ENCODE measurements at places on chromosomes 1 and 21. TPM values are rescaled to one million over a fixed set of nuclear protein-coding genes. Genes with fewer than 3 reads are reported as not detected.

Gene CFAP298
- total RNA-seq, result 34.5 TPM

Gene ZFP69
- total RNA-seq, result 4.4 TPM

DNA sequence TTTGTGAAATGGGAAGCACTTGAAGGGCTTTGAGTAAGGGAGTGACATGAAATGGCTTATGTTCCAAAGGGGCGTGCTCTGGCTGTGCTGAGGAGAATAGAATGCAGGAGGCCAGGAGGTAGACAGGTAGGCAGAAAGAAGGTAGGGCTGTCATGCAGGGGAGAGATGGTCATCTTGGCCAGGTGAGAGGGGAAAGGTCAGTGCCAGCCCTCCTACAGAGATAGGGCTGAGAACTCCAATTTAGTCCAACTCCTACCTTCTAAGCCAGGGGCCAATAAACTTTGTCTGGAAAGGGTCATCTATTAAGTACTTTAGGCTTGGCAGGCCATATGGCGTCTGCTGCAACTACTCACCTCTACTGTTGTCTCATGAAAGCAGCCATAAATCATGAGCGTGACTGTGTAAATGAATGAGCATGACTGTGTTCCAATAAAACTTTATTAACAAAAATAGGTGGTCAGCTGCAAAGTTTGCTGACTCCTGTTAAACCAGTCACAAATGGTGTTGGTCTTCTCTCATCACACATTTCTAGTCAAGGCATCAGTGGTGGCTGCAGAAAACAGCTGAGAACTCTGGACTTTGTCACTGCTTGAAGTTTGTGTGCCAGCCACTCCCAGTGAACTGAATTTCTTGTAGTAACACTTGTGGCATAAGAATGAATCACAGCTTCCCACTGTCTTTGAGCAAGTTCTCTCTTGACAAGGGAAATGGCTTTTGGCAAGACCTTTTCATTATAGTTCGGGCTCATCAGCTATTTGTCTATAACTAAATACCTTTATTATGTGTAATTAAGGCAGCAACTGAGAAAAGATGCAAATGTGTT is 32.0 kb upstream of the CD2 start:
- no peak for DNase-seq

DNA sequence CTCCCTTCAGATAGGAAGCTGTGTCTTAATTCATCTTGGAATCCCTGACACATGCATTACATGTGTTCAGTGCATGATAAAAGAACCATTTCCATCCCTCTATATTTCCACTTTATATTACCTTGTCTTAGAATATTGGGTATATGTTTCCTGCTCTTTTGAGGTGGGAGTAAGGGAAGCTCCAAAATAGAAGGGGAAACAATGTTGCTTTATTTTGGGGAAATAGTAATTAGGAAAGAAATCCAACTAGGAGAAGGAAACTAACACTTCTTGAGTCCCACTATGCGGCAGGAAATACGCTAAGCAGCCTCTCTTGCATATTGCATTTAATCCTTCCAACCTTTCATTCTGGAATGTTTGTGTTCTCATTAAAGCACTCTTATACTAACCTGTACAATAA is 89.4 kb upstream of the VAV3 start:
- DNase-seq, result no peak

DNA sequence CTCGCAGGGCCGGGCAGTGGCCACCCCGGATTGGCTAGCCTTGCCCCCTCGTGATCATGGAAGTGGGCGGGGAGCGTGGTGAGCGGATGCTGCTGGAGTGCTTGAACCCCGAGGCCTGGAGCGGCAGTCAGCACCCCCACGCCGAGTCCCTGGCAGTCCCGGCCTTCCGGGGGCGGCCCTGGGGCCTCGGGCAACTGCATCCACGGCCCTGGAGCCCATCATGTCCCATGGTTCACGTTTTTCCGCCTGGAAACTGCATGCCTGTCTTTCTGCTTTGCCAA is 45.6 kb downstream of the CDC7 start:
- DNase-seq, result no peak

DNA sequence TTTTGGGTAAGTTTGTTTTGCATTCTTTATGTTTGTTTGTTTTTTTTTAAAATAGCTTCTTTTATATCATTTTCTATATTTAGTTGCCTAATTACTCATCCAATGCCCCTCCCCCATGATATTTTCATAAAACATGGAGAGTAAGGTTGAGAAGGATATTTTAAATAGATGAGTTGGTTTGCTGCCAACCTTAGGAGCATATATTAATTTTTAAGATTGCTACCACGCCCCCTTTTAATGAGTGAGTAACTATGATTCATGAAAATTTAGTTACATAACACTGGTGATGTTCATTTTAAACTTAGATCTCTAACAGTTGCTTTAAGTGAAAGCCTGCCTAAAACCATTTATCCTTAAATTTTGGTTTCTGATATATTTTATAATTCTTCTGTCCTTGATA is 18.7 kb downstream of the TMEM50A start:
- DNase-seq, result no peak

DNA sequence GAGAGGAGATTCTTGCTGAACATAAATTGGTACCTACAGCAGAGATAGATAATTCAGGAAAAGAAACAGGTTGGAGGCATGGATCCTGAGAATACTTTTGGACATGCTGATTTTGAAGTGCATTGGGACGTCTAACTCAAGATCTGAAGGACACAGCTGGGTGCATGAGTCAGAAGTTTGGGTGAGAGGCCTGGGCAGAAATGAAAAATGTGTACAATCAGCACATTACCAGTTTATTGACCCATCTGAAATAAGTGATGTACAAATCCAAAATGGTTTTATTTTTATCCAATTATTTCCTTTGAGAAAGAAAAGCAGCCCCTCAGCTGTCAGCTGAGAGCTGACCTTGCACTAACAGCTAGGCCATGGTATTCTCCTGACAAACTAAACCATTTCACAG is 975.2 kb upstream of the B3GALT2 start:
- DNase-seq, result no peak

GRCh38 chr1:110259770-110260169 is 49.7 kb downstream of the KCNC4 start:
- no peak for DNase-seq
